ENCODE measurements at places on chromosomes 6 and 20.

- no peak for DNase-seq
Observed at GRCh38 chr6:143878272-143878760, 14.0 kb downstream of the ZC2HC1B start.

GRCh38 chr6:53645859-53646258, 19.7 kb downstream of the KLHL31 start:
- DNase-seq, result no peak

DNA sequence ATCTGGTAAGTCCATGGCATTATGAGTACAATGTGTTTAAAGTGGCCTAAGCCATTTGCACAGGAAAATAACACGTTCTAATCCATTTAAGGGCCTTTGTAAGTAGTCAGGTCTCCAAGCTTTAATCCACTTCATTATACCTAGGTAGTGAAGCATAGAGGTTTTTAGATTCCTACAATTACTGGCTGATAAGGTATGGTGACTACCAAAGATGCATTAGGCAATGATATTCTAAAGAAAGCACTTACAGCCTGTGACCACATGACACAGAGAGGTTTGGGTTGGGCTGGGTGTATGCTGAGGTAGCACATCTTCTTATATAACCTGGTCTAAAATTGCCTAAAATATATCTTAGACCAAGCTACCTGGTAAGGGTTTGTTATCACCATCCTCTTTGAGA, 504.4 kb downstream of the TFAP2B start:
- DNase-seq, result no peak

GRCh38 chr6:11258260-11259237, 26.1 kb upstream of the NEDD9 start:
- no peak for DNase-seq

DNA sequence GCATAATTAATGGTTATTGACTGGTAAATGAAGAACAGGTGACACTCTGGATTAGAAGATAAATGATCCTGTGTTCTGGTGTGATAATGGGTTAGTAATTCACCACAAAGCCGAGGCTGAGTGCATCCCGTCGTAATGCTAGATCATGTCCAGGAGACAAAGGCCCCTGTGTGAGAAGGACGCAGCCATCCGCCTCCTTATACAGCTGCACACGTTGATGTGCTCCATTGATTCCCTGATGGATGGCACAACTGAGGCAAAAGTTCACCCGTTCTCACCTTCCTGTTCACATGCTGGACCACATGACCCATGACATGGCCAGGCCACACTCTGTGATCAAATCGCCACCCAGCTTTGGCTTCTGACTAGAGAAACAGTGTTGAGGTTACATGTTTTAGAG, 136.1 kb downstream of the FOXC1 start:
- peak; percentile 55 for DNase-seq

DNA sequence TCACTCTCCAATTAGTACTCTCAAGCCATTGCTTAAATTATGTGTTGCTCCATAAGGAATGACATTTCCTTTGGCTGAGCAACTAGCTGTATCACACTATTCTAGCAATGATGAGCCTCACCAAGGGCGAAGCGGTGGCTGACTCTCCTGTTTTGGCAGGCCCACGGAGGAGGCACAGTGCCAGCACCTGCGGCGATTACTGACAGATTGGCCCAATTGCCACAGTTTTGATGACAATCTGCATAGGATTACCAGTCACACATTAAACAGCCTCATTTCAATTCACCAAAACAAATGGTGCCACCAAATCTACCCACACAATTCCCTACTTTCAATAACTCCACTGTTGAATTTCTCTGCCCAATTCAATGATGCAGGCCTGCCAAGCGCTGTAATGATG, 286.9 kb downstream of the PTPRK start:
- no peak for DNase-seq

DNA sequence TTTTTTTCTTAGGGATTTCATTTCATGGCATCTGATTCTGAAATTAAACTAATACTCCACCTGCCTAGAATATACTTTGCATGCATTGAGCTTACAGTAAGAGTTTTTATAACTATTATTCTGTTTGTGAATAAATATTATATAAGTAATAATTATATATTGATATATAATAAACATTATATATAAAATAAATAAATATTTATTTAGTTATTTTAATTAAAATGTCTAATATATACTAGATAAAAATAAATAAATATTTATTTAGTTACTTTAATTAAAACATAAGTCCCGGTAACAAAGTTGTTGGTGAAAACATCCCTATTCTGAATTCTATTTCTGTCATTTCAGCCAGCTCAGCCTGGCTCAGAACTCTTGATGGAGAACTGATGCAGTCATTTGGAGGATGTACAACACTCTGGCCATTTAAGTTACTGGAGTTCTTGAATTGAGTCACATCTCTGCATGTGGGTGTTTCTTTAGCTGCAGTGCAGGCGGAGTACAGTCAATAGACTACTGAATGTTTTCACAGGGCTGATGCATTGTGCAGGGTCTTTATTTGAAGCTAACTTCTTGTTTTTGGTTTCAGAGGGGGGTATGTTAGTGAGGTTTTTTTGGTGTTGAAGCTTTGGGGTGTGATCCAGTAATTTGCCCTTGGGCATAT, 508.9 kb upstream of the ADGRB3 start:
- DNase-seq, result no peak

- DNase-seq, result no peak
Observed at GRCh38 chr20:24576447-24576846, 107.0 kb downstream of the SYNDIG1 start.

- DNase-seq, result no peak
Observed at GRCh38 chr20:62132421-62132820, 10.1 kb downstream of the LSM14B start.

Data from renal cortex interstitium (tissue), 15 donors.